Stimulated activated CD4-positive, alpha-beta T cell treated with anti-CD3 and anti-CD28 coated beads, Interleukin-1b, Interleukin-23, amount 100 ng/mL, for 1 hour (primary cell): ENCODE measurements at places on chromosomes 4 and X.
A peak's percentile ranks its signal among the peaks of the same experiment; 100 is the strongest.

GRCh38 chrX:17082831-17083230 is 136.4 kb downstream of the REPS2 start:
- DNase-seq = no peak

- no peak for DNase-seq
Measured at GRCh38 chrX:13994104-13994503, 35.6 kb downstream of the GEMIN8 start.

- no peak for DNase-seq
Measured at GRCh38 chrX:44223150-44223549, 120.3 kb downstream of the EFHC2 start.

DNA sequence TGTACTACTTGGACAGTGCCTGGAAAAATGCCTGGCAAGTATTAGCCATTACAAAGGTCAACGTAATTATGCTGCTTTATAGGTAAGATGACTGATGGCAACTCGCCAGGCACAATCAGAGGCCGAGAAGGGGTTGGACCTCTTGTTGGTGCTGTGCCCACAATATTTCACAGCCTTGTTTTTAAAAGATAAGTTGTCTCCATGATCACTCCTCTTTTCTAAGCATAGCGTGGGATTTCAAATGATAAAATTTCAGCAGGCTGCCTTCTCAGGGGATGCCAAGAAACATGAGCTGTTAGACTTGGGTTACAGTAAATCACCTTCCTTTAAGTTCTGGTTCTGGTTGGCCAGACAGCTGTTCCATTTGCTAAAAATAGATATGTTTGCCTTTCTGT is 26.9 kb downstream of the HOPX start:
- no peak for DNase-seq

GRCh38 chr4:187190390-187190789 is 466.7 kb upstream of the FAT1 start:
- no peak for DNase-seq

DNA sequence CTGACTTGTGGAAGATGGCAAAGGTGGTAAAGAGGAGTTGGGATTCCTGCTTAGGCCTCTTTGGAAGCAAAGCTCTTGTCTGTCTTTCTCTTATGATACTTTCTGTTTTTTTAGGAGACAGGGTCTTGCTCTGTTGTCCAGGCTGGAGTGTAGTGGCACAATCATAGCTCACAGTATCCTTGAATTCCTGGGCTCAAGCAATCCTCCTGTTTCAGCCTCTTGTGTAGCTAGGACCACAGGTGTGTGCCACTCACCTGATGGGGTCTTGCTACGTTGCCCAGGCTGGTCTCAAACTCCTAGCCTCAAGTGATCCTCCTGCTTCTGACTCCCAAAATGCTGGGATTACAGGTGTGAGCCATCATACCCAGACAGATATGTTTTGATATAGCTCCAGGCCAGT is 19.3 kb upstream of the IGFBP7 start:
- no peak for DNase-seq

DNA sequence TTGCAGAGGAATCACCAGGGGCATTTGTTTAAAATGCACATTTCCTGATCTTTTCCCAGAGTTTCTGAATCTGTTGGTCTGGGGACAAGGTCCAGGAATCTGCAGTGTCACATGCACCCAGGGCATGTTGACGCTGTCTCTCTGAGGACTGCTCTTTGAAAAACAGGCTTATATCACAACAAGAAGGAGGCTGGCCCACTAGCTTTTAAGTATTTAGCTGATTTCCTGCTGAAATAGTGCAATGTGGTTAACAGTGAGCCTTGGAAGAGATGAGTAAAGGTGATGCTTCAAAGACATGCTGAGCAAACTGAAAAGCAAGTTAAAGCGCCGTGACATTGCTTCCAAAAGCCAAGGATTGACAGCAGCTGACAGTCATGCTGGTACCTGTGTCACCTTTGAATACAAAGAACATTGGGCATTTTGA is 18.6 kb upstream of the SEPSECS start:
- DNase-seq = no peak

- no peak for DNase-seq
Measured at GRCh38 chr4:71187404-71188155, 151.2 kb upstream of the SLC4A4 start.

GRCh38 chr4:158157412-158157811 is 15.4 kb downstream of the GASK1B start:
- DNase-seq = no peak

- no peak for DNase-seq
Measured at GRCh38 chr4:19577097-19577496, 674.6 kb upstream of the SLIT2 start.

DNA sequence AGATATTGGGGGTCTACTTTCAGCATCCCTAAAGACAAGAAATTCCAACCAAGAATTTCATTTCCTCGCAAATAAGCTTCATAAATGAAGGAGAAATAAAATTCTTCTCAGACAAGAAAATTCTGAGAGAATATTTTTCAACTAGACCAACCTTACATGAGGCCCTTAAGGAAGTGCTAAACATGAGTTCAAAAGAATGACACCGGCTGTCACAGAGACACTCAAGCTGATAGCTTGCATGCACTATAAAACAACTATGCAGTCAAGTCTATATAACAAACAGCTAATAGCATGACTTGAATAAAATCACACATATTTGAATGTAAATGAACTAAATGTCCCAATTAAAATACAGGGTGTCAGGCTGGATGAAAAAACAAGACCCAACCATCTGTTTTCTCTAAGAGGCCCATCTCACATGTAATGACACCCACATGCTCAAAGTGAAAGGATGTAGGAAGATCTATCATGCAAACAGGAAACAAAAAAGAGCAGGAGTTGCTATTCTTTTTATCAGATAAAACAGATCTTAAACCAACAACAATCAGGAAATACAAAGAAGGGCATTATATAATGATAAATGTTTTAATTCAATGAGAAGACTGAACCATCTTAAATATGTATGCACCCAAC is 27.2 kb downstream of the FAAH2 start:
- DNase-seq = no peak

- DNase-seq = no peak
Measured at GRCh38 chrX:20441123-20441522, 174.4 kb upstream of the RPS6KA3 start.

DNA sequence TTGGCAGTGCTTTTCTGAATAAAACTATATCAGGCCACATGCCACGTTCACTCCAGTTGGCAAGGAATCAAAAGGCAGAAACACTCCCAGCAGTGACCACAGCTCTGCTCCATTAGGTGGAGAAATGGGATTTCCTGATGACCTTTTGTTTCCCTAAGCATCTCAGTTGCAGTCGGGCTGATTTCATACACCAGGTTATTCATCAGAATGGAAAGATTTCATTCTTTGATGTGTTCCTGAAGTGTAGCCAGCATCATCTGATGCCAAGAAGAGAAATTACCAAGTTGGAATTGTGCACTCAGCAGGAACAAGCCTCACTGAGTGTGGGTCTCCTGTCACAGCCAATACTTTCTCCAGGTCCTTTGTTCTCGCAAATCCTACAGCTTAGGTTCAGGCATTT is 193.7 kb downstream of the SPATA18 start:
- no peak for DNase-seq

- DNase-seq = no peak
Measured at GRCh38 chr4:110628663-110629213, 5.9 kb upstream of the PITX2 start.

- DNase-seq = no peak
Measured at GRCh38 chrX:19555236-19555635, 39.9 kb upstream of the MAP3K15 start.

GRCh38 chr4:105461621-105462382 is 12.1 kb downstream of the PPA2 start:
- DNase-seq = no peak

DNA sequence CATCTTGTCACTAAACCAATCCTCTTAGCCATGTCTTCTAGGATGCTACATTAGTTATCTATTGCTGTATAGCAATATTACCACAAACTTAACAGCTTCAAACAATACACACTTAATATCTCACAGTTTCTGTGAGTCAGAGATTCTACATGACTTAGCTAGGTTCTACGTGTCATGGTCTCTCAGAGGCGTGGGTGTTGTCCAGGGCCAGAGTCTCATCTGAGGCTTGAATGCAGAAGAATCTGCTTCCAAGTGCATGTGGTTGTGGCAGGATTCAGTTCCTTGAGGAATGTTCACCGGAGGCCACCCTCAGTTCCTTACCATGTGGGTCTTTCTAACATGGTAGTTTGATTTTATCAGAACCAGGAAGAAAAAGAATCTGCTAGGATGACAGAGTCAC is 26.4 kb downstream of the PPP1R2C start:
- DNase-seq = no peak

GRCh38 chr4:98374643-98375042 is 113.5 kb downstream of the RAP1GDS1 start:
- no peak for DNase-seq

- no peak for DNase-seq
Measured at GRCh38 chr4:146381263-146381872, 140.4 kb downstream of the SLC10A7 start.

GRCh38 chr4:173917255-173917960 is 366.1 kb downstream of the FBXO8 start:
- DNase-seq = no peak

- DNase-seq = no peak
Measured at GRCh38 chr4:128560754-128561495, 248.6 kb upstream of the JADE1 start.

GRCh38 chr4:33924239-33924638 is 2320.1 kb downstream of the ARAP2 start:
- DNase-seq = no peak

DNA sequence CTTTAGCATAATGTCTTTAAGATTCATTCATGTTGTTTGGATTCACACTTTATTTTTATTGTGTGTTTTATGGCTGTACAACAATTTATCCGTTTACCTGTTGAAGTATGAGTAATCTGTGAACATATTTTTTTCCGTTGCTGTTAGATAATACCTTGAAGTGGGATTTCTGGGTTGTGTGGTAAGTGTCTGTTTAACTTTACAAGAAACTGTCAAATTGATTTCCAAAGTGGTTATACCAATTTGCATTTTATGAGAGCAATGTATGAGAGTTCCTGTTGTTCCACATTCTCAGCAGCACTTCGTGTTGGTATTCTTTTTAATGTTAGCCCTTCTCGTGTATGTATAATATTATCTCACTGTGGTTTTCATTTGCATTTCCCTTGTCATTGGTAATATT is 53.6 kb downstream of the USP53 start:
- no peak for DNase-seq

- no peak for DNase-seq
Measured at GRCh38 chr4:42658261-42658660, 1.4 kb upstream of the ATP8A1 start.

- DNase-seq = no peak
Measured at GRCh38 chrX:70916754-70917153, 8.2 kb upstream of the TEX11 start.

DNA sequence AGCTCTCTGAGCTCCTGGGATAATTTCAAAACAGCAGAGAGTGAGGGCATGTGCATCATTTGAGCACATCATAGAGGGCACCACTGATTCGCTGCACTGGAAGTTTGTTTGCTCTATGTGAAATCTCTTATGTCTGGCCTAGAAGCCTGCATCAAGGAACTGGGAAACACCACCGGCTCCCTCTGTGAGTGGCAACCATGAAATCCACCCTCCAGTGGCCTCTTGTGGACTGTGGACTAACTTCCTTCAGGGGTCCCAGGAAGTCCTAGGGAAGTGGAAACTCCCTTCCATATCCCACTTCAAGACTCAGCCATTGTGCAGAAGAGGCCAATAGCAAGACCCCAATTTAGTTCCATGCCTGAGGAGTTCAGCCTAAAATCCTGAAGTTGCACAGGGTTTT is 48.0 kb upstream of the IGFBP7 start:
- DNase-seq = no peak

- no peak for DNase-seq
Measured at GRCh38 chrX:18873836-18874235, 110.1 kb downstream of the PHKA2 start.

- DNase-seq = no peak
Measured at GRCh38 chr4:156029691-156030090, 76.0 kb upstream of the CTSO start.

GRCh38 chrX:130071611-130072344 is 38.5 kb downstream of the ELF4 start:
- no peak for DNase-seq

GRCh38 chrX:1452516-1453394 is at the start of gene ASMTL:
Gene ASMTL, minus strand, starts transcription at chrX:1452909. Its CDS starts 69 bp downstream, at chrX:1452840.
- DNase-seq = peak; percentile 100

- no peak for DNase-seq
Measured at GRCh38 chrX:48736303-48736702, 25.2 kb upstream of the GLOD5 start.

DNA sequence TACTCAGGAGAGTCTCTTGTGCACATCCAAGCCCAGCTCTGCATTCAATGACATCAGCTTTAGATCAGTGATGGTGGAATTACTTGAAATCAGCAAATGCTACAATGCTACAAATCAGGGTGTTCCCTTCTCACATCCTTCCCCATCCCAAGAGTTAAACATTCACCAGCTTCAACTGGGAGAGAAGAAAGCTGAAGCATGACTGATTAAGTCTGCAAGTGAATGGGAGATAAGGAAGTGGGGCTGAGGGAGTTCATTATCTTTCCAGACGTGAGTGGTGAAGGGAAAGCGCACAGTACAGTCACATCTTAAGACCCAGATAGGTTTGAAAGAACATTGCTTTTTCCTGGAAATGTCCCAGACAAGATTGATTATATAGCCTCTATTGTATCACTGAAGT is 26.2 kb upstream of the MAP9 start:
- DNase-seq = no peak

DNA sequence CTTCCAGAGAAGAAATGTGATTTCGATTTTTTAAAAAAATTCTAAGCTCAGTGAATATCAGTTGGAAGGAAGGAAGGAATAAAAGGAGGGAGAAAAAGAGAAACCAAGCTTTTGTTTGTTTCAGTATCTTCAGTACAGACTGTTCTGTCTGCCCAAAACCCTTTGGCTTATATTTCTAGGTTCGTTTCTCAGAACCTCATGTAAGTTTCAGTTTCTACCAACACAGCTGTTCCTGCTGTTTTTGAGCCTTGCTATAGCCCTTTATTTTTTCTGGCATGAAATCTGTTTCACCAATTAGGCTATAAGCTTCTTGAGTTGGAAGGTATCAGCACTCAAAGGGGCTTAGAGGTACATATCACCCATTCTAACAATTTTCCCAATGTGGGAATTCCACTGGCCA is 157.9 kb downstream of the GBA3 start:
- no peak for DNase-seq

- DNase-seq = no peak
Measured at GRCh38 chrX:110588853-110589252, 206.8 kb downstream of the CHRDL1 start.

DNA sequence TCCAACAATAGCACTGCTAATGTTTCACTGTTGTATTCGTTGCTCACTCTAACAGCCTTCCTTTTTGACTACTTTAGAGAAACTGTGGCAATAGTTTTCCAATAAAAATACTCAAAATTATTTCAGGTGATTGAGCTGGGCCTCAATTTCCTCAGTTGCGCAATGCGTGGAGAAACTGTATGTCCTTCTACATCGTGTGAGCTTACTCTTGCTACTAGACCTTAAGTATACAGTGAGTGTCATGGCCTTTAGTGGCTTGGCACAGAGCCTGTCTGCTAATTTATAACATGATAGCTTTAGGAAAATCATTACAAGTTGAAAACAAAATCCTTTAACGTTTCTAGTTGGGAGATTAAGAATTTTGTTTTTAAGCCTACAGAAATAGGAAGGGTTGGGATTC is 114.5 kb downstream of the COL4A6 start:
- no peak for DNase-seq
